ENCODE measurements at places on chromosomes 11 and 22.
A peak's percentile ranks its signal among the peaks of the same experiment; 100 is the strongest.

GRCh38 chr11:27416568-27417176 lies 53.7 kb upstream of the CCDC34 start:
- H3K4me1 ChIP-seq: peaks cover 21% of the 10 kb centered on the region
- H3K27ac ChIP-seq: no peak overlapping the region
- no peaks in the 10 kb centered on the region for H3K36me3 ChIP-seq
- H3K4me3 ChIP-seq: no peak overlapping the region

GRCh38 chr11:107257710-107258109 lies 199.9 kb downstream of the CWF19L2 start:
- DNase-seq: no peak
- H3K27ac ChIP-seq: no peak overlapping the region
- H3K27me3 ChIP-seq: no peaks in the 10 kb centered on the region
- H3K4me3 ChIP-seq: no peak overlapping the region

GRCh38 chr11:92765965-92766371 lies 203.5 kb upstream of the MTNR1B start:
- DNase-seq: no peak
- H3K27ac ChIP-seq: peak overlapping the region; percentile 1
- peaks cover 8% of the 10 kb centered on the region for H3K36me3 ChIP-seq
- H3K4me1 ChIP-seq: peaks cover 25% of the 10 kb centered on the region
- no peaks in the 10 kb centered on the region for H3K27me3 ChIP-seq
- H3K4me3 ChIP-seq: no peak overlapping the region

- no peak overlapping the region for H3K27ac ChIP-seq
- H3K4me3 ChIP-seq: no peak overlapping the region
- peaks cover 27% of the 10 kb centered on the region for H3K4me1 ChIP-seq
- peaks cover 61% of the 10 kb centered on the region for H3K27me3 ChIP-seq
- DNase-seq: no peak
- no peaks in the 10 kb centered on the region for H3K36me3 ChIP-seq
These were observed 7.4 kb downstream of the ETS1 start for GRCh38 chr11:128579798-128580504.

- no peak overlapping the region for H3K4me3 ChIP-seq
- H3K36me3 ChIP-seq: no peaks in the 10 kb centered on the region
- H3K4me1 ChIP-seq: peaks cover 13% of the 10 kb centered on the region
These were observed 35.8 kb downstream of the GRIK4 start for GRCh38 chr11:120547316-120547715.

DNA sequence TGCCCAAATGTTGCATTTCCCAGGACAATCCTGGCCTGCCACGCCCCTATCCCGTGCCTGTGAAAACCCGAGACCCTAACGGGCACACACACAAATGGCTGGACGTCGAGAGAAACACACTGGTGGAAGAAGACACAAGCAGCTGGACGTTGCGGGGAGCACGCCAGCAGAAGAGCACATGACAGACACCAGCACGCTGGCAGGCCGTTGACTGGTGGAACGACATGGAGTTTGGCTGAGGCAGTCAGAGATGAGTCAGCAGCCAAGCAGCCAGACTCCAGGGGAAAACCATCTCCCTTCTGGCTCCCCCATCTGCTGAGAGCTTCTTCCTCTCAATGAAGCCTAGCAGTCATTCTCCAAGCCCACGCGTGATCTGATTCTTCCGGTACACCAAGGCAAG lies 606.7 kb upstream of the LRRC4C start:
- no peak for DNase-seq
- no peaks in the 10 kb centered on the region for H3K27me3 ChIP-seq
- no peak overlapping the region for H3K4me3 ChIP-seq
- H3K27ac ChIP-seq: no peak overlapping the region
- peaks cover 5% of the 10 kb centered on the region for H3K4me1 ChIP-seq

DNA sequence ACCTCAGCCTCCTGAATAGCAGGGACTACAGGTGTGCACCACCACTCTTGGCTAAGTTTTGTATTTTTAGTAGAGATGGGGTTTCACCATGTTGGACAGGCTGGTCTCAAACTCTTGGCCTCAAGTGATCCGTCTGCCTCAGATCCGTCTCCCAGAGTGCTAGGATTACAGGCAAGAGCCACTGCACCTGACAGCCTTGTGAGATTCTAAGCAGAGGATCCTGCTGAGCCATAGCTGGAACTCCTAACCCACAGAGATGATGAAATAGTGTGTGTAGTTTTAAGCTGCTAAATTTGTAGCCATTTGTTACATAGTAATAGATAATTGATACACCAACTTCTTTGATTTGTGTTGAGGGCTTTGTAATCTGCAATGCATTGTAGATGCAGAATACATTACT lies 51.1 kb downstream of the CLMP start:
- peaks cover 4% of the 10 kb centered on the region for H3K4me1 ChIP-seq
- no peaks in the 10 kb centered on the region for H3K36me3 ChIP-seq
- no peaks in the 10 kb centered on the region for H3K27me3 ChIP-seq
- H3K27ac ChIP-seq: no peak overlapping the region
- no peak overlapping the region for H3K4me3 ChIP-seq

DNA sequence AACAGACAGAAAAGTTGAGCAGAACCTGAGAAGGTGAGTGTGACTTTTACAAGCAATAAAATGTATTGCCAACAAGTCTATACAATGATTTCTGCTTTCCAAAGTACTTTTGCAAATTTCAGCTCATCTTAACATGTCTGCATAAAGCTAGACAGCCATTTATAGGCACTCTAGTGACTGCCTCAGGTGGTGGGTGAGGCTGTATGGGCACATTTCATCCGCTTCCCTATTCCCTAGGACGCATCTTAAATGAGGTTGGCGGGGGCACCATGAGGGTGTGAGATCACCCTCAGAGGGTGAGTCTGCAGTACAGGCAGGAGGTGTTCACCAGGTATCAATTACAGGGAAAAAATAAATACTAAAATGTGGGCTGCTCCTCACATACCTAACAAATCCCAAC lies 110.1 kb downstream of the ETS1 start:
- no peak for DNase-seq
- H3K36me3 ChIP-seq: peaks cover 2% of the 10 kb centered on the region
- no peak overlapping the region for H3K4me3 ChIP-seq
- peaks cover 18% of the 10 kb centered on the region for H3K4me1 ChIP-seq
- H3K27me3 ChIP-seq: peaks cover 6% of the 10 kb centered on the region
- H3K27ac ChIP-seq: no peak overlapping the region

GRCh38 chr22:33787645-33788456 lies 132.4 kb downstream of the LARGE1 start:
- peaks cover 5% of the 10 kb centered on the region for H3K4me1 ChIP-seq
- no peak for DNase-seq
- H3K27ac ChIP-seq: no peak overlapping the region
- H3K36me3 ChIP-seq: peaks cover 14% of the 10 kb centered on the region

DNA sequence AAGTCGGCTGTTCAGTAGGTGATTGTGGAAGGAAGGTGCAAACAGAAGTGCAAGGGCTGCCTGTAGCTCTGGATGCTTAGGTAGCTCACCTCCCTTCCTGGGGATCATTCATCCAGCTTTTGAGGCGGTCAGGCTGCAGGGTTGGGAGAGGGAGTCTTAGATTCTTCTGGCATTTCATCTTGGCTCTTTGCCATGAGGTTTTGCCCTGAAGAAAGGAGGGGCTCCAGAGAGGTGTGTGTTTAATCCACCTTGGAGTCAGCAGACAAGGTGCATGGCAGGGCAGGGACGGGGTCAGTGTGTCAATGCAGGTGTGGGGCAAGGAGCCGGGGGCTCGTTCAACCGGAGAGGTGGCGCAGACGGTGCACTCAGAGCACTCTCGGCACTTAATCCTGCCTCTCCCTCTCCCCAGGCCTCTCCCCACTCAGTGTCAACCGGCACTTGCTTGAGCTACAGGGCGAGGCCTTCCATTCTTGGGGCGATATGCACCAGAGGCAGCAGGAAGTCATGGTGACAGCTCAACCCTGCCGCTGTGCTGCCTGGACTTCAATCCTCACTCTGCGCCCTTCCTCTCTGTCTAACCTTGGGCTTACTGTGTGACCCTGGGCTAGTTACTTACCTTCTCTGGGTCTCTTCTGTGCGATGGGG lies 7.2 kb downstream of the ADAMTS15 start:
- peaks cover 11% of the 10 kb centered on the region for H3K4me1 ChIP-seq
- no peak overlapping the region for H3K4me3 ChIP-seq
- H3K27me3 ChIP-seq: peaks cover 25% of the 10 kb centered on the region
- no peaks in the 10 kb centered on the region for H3K36me3 ChIP-seq

DNA sequence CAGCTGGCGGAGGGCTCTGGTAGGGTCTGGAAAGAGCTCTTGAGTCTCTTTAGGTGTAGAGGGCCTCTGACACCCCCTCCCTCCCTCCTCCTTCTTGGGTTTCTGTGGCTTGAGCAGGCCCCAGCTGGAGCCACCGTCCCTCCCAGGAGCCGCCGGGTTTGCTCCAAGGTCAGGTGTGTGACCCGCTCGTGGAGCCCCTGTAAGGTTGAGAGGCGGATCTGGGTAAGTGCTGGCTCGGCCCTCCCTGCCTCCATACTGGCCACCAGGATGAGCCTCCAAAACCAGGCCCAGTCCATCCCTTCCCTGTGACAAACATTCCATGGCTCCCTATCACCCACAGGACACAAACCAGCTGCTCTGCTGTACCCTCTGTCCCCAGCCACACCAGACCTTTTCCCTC lies 9.3 kb downstream of the PLEKHB1 start:
- H3K4me1 ChIP-seq: peaks cover 61% of the 10 kb centered on the region
- H3K27me3 ChIP-seq: peaks cover 7% of the 10 kb centered on the region
- H3K27ac ChIP-seq: peak overlapping the region; percentile 91
- no peaks in the 10 kb centered on the region for H3K36me3 ChIP-seq
- DNase-seq: no peak

DNA sequence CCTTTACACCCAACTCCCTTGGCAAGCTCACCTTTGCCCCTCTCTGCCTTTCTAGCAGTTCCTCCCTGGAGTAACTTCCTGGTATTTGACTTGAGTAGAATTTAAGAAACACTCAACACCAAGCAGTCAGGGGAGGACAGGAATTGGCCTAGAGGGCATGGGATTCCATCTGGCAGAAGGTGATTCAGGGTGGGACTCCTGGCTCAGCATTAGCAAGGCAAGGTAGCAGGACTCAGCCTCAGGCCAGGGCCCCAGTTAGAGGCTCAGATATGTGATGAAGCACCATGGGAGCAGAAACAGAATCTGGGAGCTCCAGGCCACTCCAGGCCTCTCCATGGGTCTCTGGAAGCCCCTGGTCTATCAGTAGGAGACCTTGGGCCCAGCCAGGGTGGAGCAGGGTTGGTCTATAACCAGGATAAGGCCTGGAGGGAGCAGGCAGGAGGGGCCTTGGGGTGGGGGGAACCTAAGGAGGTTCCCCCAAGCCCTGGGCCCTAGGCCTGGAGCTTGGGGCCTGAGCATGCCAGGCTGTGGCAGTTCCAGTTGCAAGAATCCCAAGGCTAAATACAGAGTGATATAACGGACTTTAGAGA lies 148.2 kb downstream of the PARVA start:
- H3K36me3 ChIP-seq: no peaks in the 10 kb centered on the region
- H3K27me3 ChIP-seq: no peaks in the 10 kb centered on the region
- no peak for DNase-seq
- no peak overlapping the region for H3K4me3 ChIP-seq

GRCh38 chr11:86386746-86387145 lies 12.1 kb downstream of the CCDC81 start:
- no peaks in the 10 kb centered on the region for H3K36me3 ChIP-seq
- no peak for DNase-seq
- no peaks in the 10 kb centered on the region for H3K4me1 ChIP-seq
- no peak overlapping the region for H3K4me3 ChIP-seq
- no peaks in the 10 kb centered on the region for H3K27me3 ChIP-seq
- no peak overlapping the region for H3K27ac ChIP-seq

DNA sequence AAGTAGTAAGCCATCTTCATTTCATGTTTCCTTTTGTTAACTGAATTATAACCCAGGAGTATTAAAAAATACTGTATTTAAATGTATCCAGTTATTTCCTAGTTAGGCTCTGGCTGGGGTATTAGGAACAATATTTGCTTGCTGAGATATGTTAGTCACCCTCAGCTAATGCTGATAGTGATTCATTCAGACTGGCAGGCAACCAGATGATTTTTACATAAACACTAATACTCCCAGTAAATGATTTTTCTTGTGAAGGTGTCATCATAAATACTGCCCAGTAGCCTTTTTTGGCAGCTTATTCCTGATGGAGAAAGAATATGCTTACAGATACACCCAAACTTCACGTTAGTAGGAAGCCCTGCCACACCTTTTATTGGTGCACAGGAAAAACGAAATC lies 8.1 kb downstream of the YWHAH start:
- H3K27ac ChIP-seq: no peak overlapping the region
- peaks cover 24% of the 10 kb centered on the region for H3K36me3 ChIP-seq
- H3K27me3 ChIP-seq: no peaks in the 10 kb centered on the region

DNA sequence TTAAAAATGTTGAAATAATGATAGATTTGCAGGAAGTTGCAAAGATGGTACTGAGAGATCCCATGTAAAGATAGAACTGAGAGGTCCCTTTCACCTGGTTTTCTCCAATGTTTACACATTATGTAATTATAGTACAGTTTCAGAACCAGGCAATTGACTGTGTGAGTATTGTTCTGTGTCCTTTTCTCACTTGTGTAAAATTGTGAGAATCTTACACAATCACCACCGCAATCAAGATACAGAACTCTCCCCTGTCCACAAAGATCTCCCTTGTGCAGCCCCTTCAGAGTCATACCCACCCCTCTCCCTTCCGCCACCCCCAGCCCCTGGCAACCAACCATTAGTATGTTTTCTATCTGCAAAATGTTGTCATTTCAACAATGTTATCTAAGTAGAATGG lies 119.8 kb upstream of the NAV2 start:
- peaks cover 8% of the 10 kb centered on the region for H3K4me1 ChIP-seq
- H3K4me3 ChIP-seq: no peak overlapping the region
- H3K27ac ChIP-seq: no peak overlapping the region
- no peaks in the 10 kb centered on the region for H3K27me3 ChIP-seq
- DNase-seq: no peak
- H3K36me3 ChIP-seq: no peaks in the 10 kb centered on the region

DNA sequence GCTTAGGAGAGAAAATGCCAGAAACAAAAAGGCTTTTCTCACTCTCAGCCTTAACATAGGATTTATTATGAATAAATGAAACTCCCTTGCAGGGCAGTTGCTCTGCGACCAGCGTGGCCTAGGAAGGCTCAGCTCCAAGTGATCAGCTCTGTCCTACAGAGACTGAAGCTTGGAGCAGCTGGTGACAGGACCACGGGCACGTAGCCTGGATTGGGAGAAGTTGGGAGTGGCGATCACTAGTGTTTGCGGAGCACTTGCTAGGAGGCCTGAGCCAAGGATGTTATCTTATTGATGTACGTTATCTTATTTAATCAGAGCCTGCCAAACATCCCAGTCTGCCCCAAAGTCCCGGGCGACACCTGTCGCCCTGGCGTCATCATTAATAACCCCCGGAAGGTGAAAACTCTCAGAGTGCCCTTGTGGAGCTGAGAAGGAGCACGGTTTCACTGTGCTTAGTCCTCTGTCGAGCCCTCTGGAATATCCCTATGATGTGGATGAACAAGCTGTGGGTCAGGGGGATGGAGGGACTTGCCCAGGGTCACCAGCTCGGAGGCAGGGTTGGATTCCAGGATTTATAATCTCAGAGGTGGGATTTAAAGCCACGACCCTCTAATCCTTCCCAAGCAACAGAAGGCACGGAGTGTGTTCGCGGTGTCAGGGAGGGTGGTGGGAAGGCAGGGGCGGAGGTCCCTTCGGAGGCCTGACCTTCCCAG lies 40.8 kb upstream of the SMIM38 start:
- H3K36me3 ChIP-seq: peaks cover 4% of the 10 kb centered on the region
- no peak for DNase-seq
- H3K4me1 ChIP-seq: no peaks in the 10 kb centered on the region
- no peaks in the 10 kb centered on the region for H3K27me3 ChIP-seq

Measured in neural crest cell (in vitro differentiated cells).